ENCODE measurements at places on chromosomes 11 and 22. TPM values are rescaled to one million over a fixed set of nuclear protein-coding genes. Genes with fewer than 3 reads are reported as not detected.

Gene CLP1
- 15.8 TPM for total RNA-seq

Gene ASPHD2
- 8.6 TPM for total RNA-seq

Gene C11orf65
- total RNA-seq: not detected

Gene TSPAN32
- total RNA-seq: 59.5 TPM

Gene MPPED1
- not detected for total RNA-seq

Gene TMPRSS5
- 0.63 TPM for total RNA-seq

Gene MAJIN
- 0.20 TPM for total RNA-seq

Gene C11orf42
- total RNA-seq: not detected

Gene TPH1
- total RNA-seq: 0.14 TPM

Gene GAS2
- 2.3 TPM for total RNA-seq

Gene OR52I1
- total RNA-seq: not detected

Gene ALX4
- not detected for total RNA-seq

Gene LMNTD2
- 4.5 TPM for total RNA-seq

Gene YIF1A
- total RNA-seq: 42.0 TPM

Gene HSPB2
- not detected for total RNA-seq

Gene MAPK8IP1
- 1.0 TPM for total RNA-seq

Gene HPX
- not detected for total RNA-seq

Gene GRM5
- total RNA-seq: not detected

Gene CRELD2
- total RNA-seq: 49.0 TPM

Gene GGTLC2
- total RNA-seq: not detected

Gene JAML
- total RNA-seq: 76.2 TPM

Gene SNX32
- total RNA-seq: 2.2 TPM

Gene TSSK2
- total RNA-seq: not detected

Gene TMEM134
- total RNA-seq: 50.3 TPM

Gene OR5T1
- not detected for total RNA-seq

Gene SCGB2A2
- not detected for total RNA-seq

Gene TRPC6
- total RNA-seq: not detected

Gene APOA5
- total RNA-seq: not detected

Gene RBMXL2
- total RNA-seq: not detected

Gene PICK1
- total RNA-seq: 19.0 TPM

Gene TRIM22
- total RNA-seq: 277 TPM

Gene RFPL2
- 0.31 TPM for total RNA-seq

Gene ELMOD1
- total RNA-seq: not detected

Gene RPS19BP1
- 60.9 TPM for total RNA-seq

Gene SNU13
- total RNA-seq: 155 TPM

Gene PARVA
- total RNA-seq: 0.45 TPM

Gene BUD13
- total RNA-seq: 31.3 TPM

Measured in activated naive CD4-positive, alpha-beta T cell treated with anti-CD3 and anti-CD28 coated beads, Interleukin-2, amount 10 ng/mL, durations not matched to agents 5 hours and 36 hours (primary cell).